Fibroblast of skin of right quadriceps (primary cell): ENCODE measurements at places on chromosomes 1 and 21.

GRCh38 chr1:181010789-181011188 lies 11.9 kb downstream of the STX6 start:
- peak; percentile 71 for DNase-seq

GRCh38 chr1:174217787-174218574 lies 58.7 kb downstream of the RABGAP1L start:
- DNase-seq: peak; percentile 33

DNA sequence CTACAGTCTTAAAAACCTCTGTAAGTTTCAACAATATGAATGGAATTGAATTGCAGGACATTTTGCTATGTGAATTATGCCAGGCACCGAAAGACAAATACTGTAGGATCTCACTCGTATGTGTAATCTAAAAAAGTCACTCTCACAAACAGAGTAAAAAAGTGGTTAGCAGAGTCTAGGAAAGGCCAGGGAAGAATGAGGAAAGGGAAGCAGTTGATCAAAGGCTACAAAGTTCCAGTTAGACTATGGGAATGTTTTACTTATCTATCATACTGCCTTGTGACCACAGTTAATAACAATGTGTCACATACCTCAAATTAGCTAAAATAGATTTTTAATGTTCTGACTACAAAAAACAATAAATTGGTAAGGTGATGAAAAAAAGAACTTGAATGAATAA lies 565.4 kb upstream of the BRINP3 start:
- DNase-seq: peak; percentile 1

- peak; percentile 91 for DNase-seq
Measured at GRCh38 chr1:68384872-68385411, 64.8 kb downstream of the RPE65 start.

GRCh38 chr1:165257969-165258459 lies 98.5 kb downstream of the LMX1A start:
- DNase-seq: peak; percentile 54

DNA sequence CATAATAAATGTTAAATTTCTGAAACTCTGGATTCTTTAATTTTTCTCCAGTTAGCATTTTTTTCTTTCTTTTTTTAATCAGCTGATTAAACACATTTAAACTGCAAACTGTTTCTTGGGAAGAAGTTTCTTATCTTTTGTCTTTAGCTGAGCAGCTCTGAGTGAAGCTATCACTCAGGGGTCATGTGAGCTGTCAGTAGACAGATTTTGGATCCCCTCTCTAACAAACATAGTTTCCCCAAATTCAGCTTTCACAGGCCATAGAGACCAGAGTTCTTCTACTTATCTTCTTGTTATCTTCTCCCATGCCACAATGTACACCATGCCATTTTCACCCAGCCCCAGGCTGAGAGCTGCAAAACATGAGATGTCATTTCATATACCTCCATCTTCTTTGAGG lies 148.9 kb downstream of the CDC42BPA start:
- no peak for DNase-seq

DNA sequence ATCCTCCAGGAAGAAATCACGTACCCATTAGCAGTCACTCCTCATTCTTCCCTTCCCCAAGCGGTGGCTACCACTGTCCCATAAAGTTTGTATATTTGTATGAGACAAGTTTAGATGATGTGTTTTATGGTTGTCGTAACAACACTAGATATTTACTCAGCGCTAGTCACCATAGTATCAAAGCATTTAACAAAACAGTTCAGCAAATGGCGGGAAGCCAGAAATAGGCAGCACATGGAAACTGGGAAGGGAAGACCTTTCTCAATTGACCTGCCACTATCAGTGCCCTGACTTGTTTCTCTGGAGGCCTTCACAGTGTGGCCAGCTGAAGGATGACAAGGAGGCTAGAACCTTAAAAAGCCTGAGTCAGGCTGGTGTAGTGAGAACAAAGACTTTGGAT lies 31.1 kb downstream of the CNST start:
- DNase-seq: peak; percentile 84

GRCh38 chr1:221858818-221859611 lies 117.1 kb upstream of the DUSP10 start:
- peak; percentile 86 for DNase-seq

GRCh38 chr1:42454403-42454802 lies 1.4 kb downstream of the ZMYND12 start:
- no peak for DNase-seq

- no peak for DNase-seq
Measured at GRCh38 chr1:107935396-107936064, 29.4 kb downstream of the VAV3 start.

GRCh38 chr21:15868940-15869339 lies 139.2 kb downstream of the USP25 start:
- no peak for DNase-seq

DNA sequence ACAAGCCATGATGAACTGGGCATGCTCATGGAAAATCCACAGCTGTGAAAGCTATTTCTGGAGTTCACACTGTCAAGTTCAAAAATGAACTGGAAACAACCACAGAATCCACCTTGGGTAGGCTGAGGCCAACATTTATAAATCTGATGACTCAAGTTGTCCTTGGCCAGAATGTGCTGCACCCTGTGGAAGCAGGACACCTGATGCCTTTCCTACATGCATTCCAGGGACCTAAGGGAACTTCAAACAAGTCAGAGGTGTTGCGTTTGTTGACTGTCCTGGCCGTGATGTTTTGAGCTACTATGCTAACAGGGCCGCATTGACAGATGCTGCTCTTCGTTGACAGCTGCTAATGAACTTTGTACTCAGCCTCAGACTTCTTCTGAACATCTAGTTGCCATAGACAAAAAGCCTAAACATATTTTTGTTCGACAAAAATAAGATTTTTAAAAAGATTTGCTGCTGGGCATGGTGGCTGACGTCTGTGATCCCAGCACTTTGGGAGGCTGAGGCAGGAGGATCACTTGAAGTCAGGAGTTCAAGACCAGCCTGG lies 127.9 kb upstream of the SLC45A1 start:
- DNase-seq: no peak

- no peak for DNase-seq
Measured at GRCh38 chr1:48775831-48776392, 779 bp downstream of the BEND5 start.

DNA sequence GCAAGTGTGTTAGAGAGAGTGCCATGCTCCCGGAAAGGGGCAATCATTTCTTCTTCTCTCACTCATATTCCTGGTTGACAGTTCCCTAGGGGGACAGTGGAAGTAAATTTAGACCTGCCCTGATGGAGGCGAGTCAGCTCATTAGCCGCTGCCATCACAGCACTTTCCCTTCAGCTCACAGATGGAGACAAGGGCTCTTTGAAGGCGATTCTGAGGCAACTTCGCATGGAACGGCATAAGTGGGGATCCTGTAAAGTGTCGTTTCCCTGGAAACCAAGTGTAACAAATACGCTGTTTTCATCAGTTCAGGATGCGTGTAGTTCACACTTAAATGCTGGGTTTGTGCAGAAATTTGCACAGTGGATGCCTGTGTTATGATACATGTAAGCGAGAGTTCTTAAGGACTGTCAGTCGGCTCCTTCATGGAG lies 114.5 kb upstream of the TMPRSS15 start:
- DNase-seq: peak; percentile 34

GRCh38 chr1:239418681-239419080 lies 32.3 kb downstream of the CHRM3 start:
- DNase-seq: no peak

DNA sequence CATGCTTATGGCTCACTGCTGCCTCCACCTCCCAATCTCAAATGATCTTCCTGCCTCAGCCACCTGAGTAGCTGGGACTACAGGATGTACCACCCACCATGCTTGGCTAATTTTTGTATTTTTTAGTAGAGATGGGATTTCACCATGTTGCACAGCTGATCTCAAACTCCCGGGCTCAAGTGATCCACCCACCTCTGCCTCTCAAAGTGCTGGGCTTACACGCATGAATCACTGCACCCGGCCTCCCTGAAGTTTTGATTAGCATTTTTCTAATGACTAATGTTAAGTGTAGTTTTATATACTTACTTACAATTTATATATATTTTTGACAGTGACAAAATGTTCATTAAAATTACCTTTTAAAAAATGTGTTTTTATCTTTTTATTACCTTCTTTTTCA lies 41.1 kb downstream of the ZNF678 start:
- no peak for DNase-seq

- peak; percentile 26 for DNase-seq
Measured at GRCh38 chr1:173257805-173258204, 50.7 kb upstream of the TNFSF4 start.

- no peak for DNase-seq
Measured at GRCh38 chr1:87720561-87720960, 391.9 kb downstream of the LMO4 start.

GRCh38 chr1:241823925-241824324 lies 24.1 kb upstream of the EXO1 start:
- no peak for DNase-seq

DNA sequence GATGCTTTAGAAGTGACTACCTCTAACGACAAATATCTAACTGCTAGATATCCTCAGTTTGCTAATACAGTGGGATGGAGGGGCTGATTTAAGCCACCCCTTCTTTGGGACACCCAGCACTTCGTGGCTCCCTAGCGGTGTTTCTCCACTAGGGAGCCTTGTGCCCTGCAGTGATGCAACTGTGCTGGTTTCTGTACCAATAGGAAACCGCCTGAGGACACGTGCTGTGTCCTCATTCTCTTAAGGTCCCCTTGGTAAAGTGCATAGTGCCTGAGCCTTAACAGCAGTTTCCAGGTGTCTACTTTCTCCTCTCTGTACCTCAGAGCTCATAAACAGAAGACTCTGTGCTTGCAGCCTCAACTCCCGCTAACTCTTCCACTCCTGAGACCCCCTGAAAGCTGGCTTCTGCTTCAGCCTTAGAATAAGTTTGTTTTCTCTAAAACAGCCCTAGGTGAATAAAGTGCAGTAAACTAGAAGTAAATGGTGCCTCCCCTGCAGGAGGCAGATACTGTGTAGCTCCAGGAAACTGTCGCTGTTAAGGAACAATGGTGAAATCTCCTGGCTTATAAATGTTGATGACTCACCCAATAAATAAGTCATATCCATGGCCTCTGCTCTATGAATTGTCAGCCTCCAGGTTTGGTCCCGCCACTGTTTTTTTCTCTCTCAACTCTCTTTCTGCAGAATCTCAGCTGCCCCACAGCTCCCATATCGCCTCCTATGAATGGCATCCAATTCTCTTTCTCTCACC lies 130.4 kb downstream of the AK5 start:
- peak; percentile 57 for DNase-seq

GRCh38 chr1:53254011-53254640 lies 15.8 kb upstream of the MAGOH start:
- DNase-seq: no peak

- no peak for DNase-seq
Measured at GRCh38 chr21:46061950-46062349, 36.0 kb upstream of the COL6A2 start.

GRCh38 chr1:52636721-52637695 lies 4.0 kb downstream of the SHISAL2A start:
- DNase-seq: no peak

GRCh38 chr1:160777486-160778089 lies 18.4 kb upstream of the LY9 start:
- no peak for DNase-seq

GRCh38 chr1:160158031-160158430 lies 6.6 kb downstream of the ATP1A4 start:
- no peak for DNase-seq

DNA sequence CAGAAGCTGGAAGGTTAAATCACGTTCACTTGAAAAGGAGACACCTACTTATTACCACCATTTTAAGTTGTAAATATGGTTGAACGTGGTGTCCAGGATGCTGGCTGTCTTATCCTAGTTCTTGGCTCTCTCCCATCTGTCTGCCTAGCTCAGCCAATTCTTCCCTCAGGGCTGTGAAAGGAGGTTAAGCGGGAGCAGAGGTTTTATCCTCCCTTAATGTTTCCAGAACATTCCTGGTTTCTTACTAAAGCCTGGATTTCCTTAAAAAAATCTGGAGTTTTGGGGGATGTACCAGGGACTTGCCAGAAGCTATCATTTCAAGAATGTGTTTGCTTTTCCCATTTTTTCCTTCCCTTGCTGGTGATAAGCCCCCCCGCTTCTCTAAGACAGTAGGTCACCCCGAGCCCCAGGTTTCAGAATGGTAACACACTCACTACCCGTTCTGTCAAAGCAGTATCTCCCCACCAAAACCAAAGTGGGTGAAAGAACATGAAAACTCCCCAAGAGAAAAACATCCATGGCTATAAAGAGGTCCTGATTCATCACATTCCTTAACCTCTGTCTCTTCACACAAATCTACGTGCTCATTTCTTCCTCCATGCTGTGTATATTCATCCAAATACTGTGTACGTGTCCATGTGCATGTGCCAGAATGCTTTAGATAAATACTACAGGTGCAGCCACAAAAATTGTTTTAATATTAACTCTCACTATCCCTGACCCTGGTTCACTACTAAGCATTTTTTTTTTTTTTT lies 114.7 kb downstream of the MAP3K21 start:
- no peak for DNase-seq

DNA sequence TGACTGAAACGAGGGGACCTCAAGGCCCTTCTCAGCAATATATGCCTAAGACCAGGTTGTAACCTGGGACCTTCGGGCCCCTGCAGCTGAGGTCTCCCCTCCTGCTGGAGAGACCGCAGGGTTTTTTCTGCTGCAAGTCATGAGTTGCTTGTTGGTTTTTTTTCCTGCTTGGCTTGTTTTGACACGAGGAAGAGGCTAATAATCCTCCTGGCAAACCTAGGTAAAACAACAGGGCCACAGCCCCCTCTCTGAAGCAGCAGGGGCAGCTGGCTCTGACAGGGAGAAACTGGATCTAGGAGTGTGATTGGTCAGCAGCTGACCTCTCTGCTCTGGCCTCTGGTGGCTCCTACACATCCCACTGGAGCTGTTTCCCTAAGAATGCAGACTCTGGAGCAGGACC lies 69.0 kb downstream of the CD34 start:
- DNase-seq: no peak

GRCh38 chr1:145845514-145846161 lies at the start of gene NUDT17:
Gene NUDT17, plus strand, starts transcription at chr1:145845630. Its CDS starts 11 bp downstream, at chr1:145845641.
- DNase-seq: peak; percentile 75

- no peak for DNase-seq
Measured at GRCh38 chr1:229195246-229195645, 75.7 kb upstream of the RAB4A start.

DNA sequence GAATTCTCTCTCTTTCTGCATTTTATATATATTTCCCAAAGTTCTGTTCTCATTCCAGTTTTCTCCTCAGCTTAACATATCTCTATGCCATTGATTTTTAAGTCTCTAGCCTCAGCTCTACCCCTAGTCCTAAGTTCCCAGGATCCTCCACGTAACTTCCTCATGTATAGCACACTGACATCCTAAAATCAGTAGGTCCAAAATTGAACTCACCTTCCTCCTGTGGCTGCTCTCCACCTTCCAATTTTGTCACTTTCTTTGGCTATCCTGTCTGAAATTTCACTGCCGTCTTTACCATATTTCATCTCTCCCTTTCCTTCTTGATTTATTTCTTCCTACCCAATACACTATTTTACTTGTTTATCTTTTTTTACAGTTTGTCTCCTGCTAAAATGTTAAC lies 1.5 kb downstream of the SLAMF6 start:
- DNase-seq: no peak

- no peak for DNase-seq
Measured at GRCh38 chr21:34669149-34669879, 520 bp downstream of the CLIC6 start.

DNA sequence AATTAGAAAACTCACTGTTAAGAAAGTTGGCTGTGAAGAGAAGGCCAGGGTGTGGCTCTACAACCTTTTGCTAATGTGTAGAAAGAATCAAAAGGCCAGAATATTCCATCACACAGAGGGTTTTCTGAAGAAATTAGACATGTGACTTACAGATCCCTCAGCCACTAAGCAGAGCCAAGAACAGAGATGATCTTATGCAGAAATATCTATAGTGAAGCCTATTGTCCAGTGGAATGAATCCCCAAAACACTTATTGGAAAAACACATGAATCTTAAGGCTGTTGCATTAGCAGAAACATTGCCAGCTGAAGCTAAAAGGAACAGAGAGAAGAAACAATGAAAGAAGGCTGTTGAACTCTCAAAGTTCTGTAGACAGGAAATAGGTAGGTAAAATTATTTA lies 979.2 kb downstream of the MRPL39 start:
- DNase-seq: no peak
